Hippocampal formation (tissue), 2 donors: ENCODE measurements at places on chromosomes 1 and 21.

GRCh38 chr1:17538010-17538409 lies 1.5 kb upstream of the ARHGEF10L start:
- no peak for DNase-seq

DNA sequence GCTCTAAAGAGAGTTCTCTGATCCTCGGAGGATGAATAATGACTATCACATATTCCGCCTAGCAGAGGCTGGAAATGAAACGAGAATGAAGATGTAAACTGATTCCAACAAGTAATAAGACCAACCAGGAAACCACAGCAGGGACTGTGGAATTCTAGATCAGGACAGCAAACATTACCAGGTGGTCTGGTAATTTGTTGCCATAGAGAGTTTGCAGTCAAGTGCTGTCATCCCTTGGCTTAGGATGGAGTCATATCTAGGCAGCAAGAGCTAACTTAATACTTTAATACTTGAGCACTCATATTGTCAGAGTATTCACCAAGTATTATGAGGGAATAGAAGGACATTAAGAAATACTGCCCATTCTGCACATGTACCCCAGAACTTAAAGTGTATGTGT lies 45.1 kb upstream of the MUTYH start:
- no peak for DNase-seq

DNA sequence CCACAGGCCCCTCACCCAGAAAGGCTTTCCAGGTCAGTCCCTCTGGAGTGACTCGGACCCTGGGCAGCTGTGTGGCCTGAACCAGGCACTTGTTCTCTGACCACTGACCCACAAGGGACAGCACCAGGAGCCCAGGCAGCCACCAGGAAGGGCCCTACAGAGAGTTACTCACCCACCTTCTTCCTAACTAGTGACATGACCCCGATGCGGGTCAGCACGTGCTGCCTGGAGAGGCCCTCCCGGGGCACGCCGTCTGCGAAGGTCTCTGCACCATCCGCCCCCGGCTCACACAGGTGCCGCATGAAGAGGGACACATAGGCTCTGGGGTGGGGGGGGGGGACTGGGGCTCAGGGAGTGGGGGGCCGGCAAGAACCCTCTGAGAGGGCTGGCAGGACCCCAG lies 55.8 kb downstream of the CHD5 start:
- DNase-seq, result no peak

DNA sequence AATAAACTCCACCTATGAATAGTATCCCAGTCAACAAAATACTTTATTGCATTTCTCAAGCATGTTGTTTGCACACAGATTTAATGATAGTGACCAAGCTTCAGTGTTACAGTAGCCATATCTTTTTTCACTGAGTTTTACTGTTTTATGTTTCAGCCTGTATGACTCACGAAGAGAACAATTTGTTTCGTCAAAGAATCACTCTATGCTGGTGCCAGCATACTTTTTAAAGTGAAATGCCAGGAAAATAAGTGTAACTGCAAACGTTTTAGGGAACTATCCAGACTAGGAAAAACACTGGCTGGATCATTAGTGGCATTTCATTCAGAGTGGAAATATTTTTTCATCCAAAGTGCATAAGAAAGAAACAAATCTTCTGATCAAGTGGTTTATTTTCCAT lies 210.8 kb downstream of the COL11A1 start:
- no peak for DNase-seq

DNA sequence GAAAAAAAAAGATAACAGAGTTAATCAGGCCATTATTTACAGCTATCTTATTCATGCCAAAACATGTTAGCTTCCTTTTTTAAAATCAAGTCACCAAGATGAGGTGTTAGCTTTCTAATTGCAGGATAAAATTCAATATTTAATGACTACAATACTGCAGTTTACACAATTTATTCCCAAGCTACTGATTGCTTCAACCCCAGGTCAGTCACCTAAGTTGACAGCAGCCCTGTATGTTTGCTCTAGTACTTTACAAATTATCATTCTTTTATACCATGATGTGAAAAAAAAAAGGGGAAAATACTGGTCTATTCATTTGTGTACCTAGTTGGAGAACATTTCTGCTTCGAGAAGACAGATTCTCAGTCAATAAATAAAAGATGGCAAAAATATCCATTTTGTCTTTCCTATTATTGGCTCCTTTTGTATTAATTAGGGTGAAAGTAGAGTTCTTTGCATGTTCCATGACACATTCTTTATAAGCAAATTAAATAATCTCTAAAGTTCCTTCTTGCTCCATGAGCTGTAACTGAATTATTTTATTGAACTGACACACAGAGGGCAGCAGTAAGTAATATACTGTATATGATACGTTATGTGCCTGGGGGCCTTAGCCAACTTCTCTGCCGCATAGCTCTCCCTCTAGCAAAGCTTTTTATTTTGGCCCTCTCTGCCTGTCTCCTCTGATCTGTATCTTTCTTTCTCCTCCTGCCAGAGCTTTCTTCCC lies 48.0 kb downstream of the DIPK1A start:
- no peak for DNase-seq
